Fibroblast of skin of back (primary cell): ENCODE measurements at places on chromosomes 2 and 18.

GRCh38 chr2:29159125-29159524 lies 43.9 kb downstream of the CLIP4 start:
- DNase-seq: no peak

- no peak for DNase-seq
These were observed 79.4 kb downstream of the XRCC5 start for GRCh38 chr2:216188559-216188850.

DNA sequence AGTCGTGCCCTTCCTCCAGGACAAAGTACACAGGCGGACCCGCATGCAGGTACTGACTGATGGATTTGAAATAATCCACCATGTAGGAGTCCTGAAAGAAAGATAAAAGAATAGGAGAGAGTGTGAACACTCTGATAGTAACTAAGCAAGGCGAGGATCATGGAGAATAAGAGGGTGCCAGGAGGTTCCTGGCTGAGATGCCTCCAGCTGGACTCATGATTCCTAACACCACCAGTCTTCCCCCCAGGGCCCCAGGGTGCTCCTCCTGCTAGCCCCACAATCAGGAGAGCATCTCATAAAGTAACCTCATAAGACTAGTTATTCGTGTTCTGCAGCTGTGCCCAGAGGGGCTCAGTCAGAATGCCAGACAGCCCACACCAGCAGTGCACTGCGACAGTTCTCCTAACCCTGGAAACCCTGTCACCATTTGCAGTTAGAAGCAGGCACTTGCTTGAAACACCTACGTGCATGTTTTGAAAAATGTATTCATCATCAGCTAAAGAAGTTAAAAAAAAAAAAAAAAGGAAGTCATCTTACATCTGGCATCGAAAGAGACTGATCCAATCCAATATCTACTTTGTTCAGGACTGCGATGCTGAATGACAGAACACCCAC lies 36.7 kb downstream of the RMC1 start:
- DNase-seq: no peak

GRCh38 chr2:151817929-151818328 lies 10.3 kb downstream of the ARL5A start:
- no peak for DNase-seq

DNA sequence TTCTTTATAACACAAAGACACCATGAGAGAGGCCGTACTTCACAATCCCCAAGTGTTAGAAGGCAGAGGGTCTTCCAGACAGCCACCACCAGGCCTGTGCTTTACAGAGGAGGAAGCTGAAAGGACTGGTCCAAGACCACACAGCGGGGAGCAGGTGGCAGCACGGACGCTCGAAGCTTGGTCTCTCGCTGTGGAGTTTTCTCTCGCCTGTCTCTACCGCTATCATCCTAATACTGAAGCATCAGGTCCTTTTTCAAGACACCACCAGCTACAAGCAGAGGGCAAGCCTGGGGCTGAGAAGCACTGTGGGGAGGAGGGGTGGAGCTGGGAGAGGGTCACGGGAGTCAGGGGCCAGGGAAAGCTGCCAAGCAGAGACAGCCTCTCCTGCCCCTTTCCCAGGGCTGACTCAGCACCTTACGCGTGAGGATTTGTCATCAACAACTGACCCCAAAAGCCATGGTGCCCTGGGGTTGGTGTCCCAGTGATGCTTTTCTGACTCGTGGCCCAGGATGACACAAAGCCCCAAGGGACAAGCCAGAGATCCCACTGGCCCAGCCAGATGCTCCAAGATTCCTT lies 31.9 kb upstream of the FOSL2 start:
- DNase-seq: peak; percentile 83

DNA sequence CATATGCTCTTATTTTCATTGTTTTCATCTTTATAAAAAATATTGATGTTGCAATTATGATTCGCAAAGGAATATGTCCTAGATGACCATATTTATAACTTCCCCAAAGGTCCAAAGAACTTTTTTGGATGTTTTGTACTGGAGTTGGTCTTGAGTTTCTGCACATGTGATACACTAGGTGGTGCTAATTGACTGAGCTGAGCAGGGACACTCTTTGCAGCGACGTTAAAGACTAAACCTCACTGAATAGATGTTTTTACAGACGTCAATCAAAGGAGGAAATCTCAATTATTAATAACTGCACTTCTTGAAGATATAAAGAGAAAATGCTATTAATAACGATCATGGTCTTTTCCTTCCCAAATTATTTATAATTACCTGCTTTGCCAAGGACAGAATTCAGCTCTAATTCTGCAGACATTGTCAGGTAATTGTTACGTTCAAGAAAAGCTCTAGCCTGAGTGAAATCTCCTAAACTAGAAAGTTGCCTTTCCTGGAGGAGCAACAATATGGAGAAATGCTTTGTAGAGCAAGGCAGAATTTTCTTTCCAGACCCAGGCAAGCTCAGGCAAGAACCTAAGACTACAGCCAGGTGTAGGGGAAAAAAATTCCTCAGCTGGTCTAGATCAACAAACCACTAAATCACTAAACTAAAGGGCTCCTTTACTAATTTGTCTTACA lies 119.3 kb upstream of the RBBP8 start:
- DNase-seq: peak; percentile 28

DNA sequence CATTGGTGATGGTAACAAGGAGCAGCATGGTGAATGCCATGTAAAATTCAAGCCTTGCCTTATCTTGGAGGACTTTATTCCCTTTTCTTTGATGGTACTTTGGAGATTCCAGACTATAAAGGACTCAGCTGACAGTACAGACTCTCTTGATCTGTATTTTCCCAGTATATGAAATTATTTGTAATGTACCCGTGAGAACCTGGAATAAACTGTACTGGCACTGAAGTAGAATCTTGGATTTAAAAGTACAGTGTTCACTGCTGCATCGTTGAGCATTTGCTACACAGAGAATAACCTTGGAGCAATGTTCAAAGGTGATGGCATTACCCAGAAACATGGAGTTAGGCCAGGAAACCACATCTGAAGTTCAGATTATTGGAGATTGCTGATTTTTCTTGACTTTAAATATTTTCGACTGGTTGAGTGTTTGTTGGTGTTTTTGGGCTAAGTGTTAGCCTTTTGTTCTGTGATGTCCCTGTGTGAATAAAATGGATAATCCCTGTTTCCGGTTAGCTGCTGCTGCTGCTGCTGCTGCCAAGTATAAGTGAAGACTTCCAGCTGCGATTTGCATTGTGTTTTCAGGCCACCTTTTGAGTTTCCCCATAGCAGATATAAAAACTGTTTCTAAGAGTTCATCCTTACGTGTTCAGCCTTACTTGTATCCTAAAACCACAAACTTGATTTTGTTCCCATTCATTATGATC lies 122.0 kb downstream of the SPTBN1 start:
- DNase-seq: no peak

DNA sequence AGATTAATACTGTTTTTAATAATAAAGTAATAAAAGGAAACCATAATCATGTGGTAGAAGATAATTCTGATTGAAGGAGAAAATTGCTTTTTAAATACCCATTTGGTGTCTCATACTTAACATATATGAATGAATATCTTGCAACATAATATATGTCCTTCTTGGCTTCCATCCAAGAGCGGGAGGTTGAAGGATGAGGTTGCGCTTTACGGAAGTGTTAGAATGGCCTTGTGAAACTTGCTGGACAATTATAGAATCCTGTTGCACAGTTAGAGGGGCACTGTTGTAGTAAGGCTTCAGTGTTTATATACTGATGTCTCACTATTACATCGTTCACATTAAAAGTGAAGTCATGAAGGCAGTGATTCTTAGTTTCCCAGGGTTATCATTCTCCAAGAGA lies 9.4 kb downstream of the INSIG2 start:
- peak; percentile 15 for DNase-seq

GRCh38 chr18:79548077-79548450 lies 131.5 kb upstream of the CTDP1 start:
- DNase-seq: no peak

DNA sequence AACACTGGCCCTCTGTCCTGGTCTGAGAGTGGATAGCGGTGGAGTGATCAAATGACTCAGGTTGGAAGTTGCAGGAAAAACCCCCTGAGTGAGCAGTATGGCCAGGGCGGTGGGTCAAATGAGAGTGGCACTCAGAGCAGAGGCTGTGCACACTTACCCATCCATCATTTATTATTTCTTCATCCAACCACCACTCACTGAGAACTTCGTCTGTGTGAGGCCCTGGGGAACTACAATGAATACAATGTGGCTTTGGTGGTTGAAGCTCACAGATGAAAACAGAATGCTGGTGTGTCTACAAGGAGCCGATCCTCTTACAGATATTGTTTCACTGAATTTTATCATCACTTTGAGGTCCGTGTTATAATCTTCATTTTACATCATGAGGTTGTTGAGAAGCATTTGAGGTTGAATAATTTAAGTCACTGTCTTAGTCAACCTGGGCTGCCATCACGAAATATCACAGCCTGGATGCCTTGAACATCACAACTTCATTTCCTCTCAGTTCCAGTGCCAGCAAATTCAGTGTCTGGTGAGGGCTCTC lies 73.4 kb upstream of the ID2 start:
- peak; percentile 64 for DNase-seq

DNA sequence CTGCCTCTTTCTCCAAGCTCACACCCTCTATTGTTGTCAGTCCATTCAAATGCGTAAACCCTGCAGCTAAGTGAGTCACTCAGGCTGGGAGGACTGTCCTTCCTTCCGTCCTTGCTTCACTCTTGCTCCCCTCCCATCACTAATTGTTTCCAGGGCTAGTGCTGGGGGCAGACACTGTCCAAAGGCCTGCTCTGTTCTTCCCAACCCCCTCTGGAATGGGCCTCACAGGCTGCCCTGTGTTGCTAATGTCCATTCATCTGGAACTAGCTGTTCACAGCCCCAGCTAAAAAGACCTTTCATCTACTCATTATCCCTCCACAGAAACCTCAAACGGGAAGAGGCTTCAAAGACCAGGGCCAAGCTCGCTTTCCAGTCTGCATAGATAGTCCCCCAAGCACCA lies 31.9 kb upstream of the NRP2 start:
- peak; percentile 84 for DNase-seq

DNA sequence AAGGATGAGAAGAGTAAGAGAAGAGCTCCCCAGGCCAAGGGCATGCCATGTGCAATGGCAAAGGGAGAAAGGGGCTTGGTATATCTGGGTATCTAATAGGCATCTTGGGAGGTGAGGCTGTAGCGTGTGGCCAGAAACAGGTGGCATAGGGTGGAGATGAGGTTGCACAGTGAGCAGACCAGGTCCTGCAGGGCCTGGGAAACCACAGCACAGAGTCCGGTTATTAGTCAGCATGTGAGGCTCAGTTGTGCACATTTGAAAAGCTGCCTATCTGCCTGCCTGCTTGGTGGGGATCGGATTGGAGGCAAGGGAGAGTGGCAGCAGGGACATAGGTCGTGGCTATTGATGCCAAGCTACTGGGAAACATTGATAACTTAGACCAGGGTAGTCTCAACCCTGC lies 190.6 kb downstream of the TPGS2 start:
- no peak for DNase-seq

DNA sequence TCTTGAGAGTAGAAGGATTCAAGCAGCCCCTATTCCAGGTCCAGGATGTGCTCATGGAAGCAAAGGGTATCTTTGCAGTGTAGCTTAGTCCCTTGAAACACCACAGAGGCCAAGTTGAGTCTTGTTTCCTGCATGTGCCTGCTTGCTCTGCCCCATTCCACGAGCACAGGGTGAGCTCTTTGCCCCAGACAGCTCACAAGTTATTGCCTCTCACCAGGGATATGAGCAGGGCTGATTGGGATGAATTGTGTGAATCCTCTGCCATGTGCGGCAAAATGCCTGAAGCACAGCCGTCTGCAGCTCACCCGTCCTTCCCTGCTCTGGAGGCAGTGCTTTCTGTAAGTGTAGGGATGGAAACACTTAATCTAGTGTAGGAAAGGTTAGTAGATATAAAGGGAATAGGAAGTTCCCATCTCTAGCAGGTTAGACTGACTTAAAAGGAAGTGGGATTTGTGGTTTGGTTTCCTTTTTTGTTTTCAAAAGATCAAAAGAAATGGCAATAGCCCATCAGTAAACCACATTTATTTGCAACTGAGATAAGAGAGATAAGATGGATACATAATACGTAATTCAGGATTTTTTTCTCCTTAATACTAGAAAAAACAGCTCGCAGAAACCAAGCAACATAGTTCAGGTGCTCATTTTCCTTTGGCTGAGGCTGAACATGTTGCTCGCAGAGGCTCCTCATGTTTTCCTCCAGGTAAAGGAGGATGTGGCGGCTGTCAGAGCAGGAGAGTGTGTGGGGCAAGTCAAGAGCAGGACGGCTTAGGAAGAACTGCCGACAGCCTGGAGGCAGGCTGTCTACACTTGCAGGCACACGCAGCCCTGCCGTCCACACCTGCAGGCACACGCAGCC lies 41.4 kb downstream of the TMEM182 start:
- DNase-seq: no peak

DNA sequence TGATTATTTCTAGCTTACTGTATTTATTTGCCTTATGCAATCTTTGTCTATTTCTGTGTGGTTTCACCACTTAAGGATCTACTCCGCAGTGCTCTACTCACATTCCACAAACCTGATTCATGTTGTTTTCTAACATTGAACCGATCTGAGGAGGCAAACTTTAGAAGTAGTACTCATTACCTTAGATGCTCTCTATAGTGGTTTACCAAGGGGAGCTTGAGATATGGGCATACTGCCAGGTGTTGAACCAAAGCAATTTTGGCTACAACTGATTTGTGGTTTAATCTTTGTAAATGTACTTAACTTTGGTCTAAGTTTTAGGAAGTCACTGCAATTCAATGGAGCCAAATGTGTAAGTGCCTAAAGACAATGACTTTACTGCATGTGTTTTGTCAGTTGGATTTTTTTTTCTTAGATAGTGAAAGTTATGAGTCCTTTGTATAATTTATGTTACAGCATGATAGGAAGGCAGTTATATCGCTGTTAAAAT lies 50.1 kb downstream of the MAP2 start:
- DNase-seq: peak; percentile 88

DNA sequence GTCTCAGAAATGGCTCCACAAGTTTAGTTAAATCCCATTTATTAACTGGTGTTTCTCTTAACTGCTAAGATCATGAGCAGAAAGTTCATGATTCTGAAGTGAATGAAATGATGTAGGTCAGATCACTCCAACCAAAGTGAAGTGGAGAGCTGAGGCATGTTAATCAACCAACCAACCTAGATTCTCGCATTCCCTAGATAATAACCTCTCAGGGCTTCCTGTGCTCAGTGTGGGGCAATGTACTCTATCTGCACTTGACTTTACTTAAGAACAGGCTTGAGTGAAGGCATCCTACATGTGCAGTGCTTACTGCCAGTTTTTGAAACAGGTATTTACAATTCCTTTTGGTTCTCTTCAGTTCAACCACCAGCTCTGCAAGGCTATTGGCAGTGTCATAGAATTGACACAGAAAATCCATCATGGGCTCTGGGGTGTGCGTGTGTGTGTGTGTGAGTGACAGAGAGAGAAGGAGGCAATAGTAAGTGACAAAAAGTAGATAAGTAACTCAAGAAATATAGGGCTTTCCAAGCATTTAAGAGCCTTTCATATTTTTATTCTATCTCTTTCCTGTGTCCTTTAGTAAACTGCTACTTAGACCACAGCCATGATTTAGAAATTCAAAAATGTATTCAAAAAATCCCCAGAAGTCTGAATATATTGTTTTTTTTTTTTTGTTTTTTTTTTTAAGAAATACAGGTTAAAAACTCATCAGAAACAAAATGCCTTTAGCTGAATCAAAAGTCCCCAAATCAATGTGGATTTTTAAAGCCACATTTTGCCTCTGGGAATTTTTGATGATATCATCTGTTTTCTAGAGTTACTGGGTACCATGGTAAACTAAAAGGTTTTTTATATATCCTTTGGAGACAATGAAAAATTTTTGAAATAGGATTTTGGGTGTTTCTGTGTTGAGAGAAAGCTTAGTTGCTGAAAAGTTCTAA lies 28.6 kb downstream of the DOCK10 start:
- peak; percentile 24 for DNase-seq
